Activated CD4-positive, alpha-beta memory T cell treated with anti-CD3 and anti-CD28 coated beads, Interleukin-2, amount 10 ng/mL, durations not matched to agents 7 days and 5 days (primary cell): ENCODE measurements at places on chromosomes 4 and X. TPM values are rescaled to one million over a fixed set of nuclear protein-coding genes. Genes with fewer than 3 reads are reported as not detected.

Gene ARMCX1
- 0.45 TPM for total RNA-seq

Gene LNX1
- not detected for total RNA-seq

Gene CYP4V2
- total RNA-seq: 10.0 TPM

Gene MAGEH1
- total RNA-seq: 16.1 TPM

Gene KLKB1
- total RNA-seq: not detected

Gene MCF2
- total RNA-seq: 0.25 TPM

DNA sequence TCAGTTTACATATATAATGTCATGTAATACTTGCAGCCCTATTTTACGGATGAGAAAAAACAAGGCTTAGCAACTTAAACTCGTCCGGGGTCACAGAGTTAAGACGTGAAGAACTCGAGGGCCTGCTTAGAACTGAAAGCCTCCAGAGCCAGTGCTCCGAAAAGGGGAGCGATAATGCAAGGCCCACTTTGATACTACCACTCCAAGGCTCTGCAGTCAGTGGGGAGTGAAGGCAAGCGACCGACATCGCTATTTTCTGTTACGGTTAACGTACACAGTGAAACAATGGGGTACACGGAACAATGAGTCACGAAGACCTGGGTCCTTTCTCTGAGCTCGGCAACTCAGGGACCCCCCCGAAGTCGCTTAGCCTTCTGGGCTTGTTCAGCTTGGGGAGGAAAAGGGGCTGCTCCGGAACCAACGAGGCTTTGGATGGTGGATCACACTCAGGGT, 965 bp downstream of the PPA2 start:
- H3K36me3 ChIP-seq: peaks cover 14% of the 10 kb centered on the region
- no peak for DNase-seq
- H3K4me3 ChIP-seq: peak overlapping the region; percentile 97
- peaks cover 7% of the 10 kb centered on the region for H3K27me3 ChIP-seq
- peaks cover 28% of the 10 kb centered on the region for H3K4me1 ChIP-seq

GRCh38 chr4:123674762-123675465, 278.3 kb downstream of the SPRY1 start:
- peaks cover 3% of the 10 kb centered on the region for H3K36me3 ChIP-seq
- peaks cover 24% of the 10 kb centered on the region for H3K4me1 ChIP-seq
- H3K27ac ChIP-seq: no peak overlapping the region
- no peak for DNase-seq
- H3K4me3 ChIP-seq: no peak overlapping the region

GRCh38 chrX:70453024-70453618, 8.5 kb downstream of the DLG3 start:
- peak overlapping the region; percentile 90 for H3K4me3 ChIP-seq
- H3K36me3 ChIP-seq: peaks cover 14% of the 10 kb centered on the region
- peaks cover 45% of the 10 kb centered on the region for H3K4me1 ChIP-seq

DNA sequence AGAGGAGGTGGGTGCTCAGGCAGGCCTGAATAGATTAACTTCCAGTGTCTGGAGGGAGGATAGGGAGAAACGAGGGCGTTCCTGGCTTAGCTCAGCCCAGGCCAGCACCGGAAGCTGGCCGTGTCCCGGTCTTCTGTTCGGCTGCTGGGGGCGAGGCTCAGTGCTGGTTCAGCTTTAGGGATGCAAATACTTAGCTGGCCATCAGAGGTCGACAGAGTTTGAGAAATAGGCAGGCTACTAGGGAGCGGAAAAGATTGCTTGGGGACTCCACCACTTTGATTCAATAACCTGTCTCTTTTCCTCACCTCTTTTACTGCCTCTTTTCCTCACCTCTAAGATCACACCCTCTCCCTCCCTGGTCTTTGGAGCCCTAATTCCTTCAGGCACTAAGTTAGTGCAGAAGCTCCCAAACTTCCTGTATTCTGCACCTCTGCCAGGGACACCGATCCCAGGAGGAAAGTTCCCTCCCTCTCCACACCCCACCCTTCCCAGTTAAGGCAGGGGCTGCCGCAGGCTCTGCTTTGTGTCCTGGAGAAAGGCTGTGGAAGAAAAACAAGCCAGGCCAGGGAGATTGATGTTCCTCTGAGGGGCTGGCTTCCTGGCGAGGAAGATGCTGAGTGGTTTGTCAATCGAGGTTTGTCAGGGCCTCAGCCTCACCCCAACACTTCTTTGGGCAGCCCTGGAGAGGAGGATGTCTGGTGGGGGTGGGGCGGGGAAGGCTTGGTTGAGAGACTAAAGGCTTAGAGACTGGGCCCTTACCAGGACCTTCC, 6.0 kb upstream of the EFNB1 start:
- no peak overlapping the region for H3K4me3 ChIP-seq
- H3K27ac ChIP-seq: no peak overlapping the region
- no peak for DNase-seq
- H3K36me3 ChIP-seq: no peaks in the 10 kb centered on the region
- no peaks in the 10 kb centered on the region for H3K27me3 ChIP-seq

DNA sequence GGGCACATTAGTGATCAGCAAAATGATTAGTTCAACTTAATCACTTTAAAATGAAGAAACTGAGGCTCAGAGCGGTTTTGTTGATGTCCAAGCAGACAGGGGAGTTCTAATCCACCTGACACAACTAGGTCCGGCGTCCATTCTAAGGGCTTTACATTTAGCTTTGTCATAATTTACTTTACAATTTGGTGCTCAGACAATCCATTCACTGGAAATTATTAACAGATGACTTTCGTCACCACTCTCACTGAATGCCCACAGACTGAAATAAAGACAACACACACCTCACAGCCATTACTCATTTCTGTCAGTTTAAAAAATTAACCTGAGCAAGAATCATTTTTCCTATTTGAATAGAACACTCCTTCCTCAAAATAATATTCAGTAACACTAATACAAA, 10.8 kb downstream of the NR3C2 start:
- no peak overlapping the region for H3K4me3 ChIP-seq
- no peak for DNase-seq
- H3K27me3 ChIP-seq: no peaks in the 10 kb centered on the region
- H3K27ac ChIP-seq: no peak overlapping the region

GRCh38 chrX:134246282-134246681, 9.3 kb downstream of the CCDC160 start:
- H3K4me3 ChIP-seq: no peak overlapping the region
- no peak overlapping the region for H3K27ac ChIP-seq
- H3K4me1 ChIP-seq: peaks cover 2% of the 10 kb centered on the region
- H3K27me3 ChIP-seq: peaks cover 17% of the 10 kb centered on the region
- DNase-seq: no peak

DNA sequence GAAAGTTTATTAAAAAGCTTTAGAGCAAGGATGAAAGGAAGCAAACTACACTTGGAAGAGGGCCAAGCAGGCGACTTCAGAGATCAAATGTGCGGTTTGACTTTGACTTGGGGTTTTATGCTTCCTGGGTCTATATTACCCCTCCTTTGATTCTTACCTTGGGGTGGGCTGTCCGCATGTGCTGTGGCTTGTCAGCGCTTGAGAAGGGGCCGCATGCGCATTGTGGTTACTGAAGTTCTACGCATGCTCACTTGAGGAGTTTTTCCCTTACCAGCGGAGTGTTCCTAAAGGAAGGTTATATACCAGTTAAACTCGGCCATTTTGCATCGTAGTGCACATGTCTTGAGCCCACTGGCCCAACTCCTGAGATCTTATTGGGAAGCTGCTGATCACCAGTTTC, 9.9 kb downstream of the ZNF157 start:
- DNase-seq: peak; percentile 33
- H3K36me3 ChIP-seq: no peaks in the 10 kb centered on the region
- peak overlapping the region; percentile 36 for H3K4me3 ChIP-seq
- H3K27ac ChIP-seq: no peak overlapping the region
- peaks cover 2% of the 10 kb centered on the region for H3K27me3 ChIP-seq

DNA sequence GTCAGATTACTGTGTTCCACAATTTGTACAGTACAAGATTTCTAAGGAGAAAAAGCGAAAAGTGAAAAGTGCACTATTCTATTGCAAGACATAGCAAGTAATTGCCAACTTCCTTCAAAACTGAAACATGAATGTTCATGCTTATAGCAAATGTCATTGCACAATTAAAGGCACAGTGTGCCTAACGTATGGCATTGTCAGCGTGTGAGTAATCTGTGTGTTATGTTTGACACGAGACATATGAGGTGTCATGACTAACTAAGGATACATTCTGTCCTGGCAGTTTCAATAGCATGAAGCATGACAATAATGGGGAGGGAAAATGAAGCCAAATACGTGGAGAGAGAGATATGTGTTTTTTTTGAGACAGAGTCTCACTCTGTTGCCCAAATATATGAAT, 33.6 kb upstream of the TBC1D9 start:
- H3K27me3 ChIP-seq: peaks cover 1% of the 10 kb centered on the region
- DNase-seq: no peak
- no peaks in the 10 kb centered on the region for H3K36me3 ChIP-seq

- no peaks in the 10 kb centered on the region for H3K36me3 ChIP-seq
- H3K4me3 ChIP-seq: no peak overlapping the region
- no peak for DNase-seq
- H3K4me1 ChIP-seq: peaks cover 4% of the 10 kb centered on the region
- no peaks in the 10 kb centered on the region for H3K27me3 ChIP-seq
Observed at GRCh38 chr4:69832326-69833030, 27.5 kb downstream of the SULT1E1 start.
